Left kidney (tissue), 8 donors: ENCODE measurements at places on chromosomes 5 and 9.

- no peak for DNase-seq
These were observed 293.8 kb downstream of the CWC27 start for GRCh38 chr5:65062469-65063083.

DNA sequence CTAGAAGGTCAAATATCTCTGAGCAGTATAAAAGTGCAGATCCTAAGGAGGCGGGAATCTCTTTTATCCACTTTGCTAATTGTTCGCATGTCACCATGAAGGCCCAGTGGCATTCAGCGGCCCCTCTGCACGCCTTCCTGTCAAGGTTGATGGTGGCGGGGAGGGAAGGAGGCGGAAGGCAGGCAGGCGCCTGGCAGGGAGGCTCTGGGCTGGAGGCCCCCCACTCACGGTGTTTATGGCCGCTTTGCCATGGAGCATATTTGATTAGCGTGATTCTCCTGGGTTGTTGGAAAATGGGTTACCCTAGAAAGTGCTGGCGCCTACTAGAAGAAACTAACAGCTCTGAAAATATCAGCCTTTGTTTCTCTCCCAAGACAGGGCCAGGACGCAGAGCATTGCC is 209.6 kb downstream of the FSTL4 start:
- DNase-seq = no peak

DNA sequence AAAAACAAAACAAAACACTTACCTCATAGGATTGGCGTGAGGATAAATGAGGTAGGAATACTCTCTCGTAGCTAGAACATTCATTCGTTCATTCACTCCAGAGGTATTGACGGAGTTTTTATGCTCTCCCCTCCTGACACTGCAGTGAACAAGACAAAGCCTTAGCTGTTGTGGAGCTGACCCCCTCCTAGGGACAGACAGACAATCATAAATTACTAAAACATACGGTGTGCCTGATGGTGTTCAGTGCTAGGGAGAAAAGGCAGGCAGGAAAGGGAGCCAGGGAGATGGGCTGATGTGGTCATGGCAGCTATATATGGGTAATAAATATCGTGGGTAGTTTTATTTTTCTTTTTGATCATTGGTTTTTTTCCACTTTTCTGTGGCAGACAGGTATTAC is 5.7 kb upstream of the BRD3 start:
- no peak for DNase-seq

- DNase-seq = no peak
These were observed 12.8 kb upstream of the LAMC3 start for GRCh38 chr9:130996205-130996604.

DNA sequence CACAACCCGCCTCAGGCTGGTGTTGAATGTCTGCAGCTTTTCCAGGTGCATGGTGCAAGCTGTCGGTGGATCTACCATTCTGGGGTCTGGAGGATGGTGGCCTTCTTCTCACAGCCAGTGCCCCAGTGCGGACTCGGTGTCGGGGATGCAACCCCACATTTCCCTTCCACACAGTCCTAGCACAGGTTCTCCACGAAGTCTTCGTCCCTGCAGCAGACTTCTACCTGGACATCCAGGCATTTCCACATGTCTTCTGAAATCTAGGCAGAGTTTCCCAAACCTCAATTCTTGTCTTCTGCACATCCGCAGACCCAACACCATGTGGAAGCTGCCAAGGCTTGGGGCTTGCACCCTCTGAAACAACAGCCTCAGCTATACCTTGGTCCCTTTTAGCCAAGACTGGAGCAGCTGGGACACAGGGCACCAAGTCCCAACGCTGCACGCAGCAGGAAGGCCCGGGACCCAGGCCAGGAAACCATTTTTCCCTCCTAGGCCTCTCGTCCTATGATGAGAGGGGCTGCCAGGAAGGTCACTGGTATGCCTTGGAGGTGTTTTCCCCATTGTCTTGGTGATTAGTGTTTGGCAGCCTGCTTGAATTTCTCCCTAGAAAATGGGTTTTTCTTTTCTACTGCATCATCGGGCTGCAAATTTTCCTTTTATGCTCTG is 18.2 kb downstream of the PSIP1 start:
- DNase-seq = no peak
